ENCODE measurements at places on chromosomes 6 and 20. TPM values are rescaled to one million over a fixed set of nuclear protein-coding genes. Genes with fewer than 3 reads are reported as not detected.

The BNIP5 gene
- not detected for total RNA-seq

The HCK gene
- total RNA-seq: 0.78 TPM

- H3K4me1 ChIP-seq: peaks cover 11% of the 10 kb centered on the region
- no peak for DNase-seq
- no peak overlapping the region for H3K27ac ChIP-seq
- peaks cover 6% of the 10 kb centered on the region for H3K27me3 ChIP-seq
Measured at GRCh38 chr6:168107191-168107983, 28.4 kb upstream of the FRMD1 start.

DNA sequence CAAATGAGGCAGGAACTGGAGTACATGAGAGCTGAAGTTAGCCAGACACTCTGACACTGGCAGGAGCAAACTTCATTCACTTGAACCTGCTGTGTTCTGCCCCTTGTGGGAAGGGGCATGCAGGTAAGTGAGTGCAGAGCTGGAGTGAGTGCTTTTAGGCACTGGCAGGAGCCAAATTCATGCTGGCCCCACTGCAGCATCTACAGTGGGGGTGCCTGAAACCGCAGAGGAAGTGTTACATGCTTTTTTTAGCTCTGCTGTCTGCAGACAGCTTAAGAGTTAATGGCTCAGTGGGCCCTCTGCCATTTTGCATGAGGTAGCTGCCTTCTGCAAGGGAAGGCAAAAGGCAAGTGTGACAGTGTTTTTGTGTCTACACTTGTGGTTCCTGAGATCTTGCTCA lies 167.9 kb upstream of the SYNCRIP start:
- H3K27ac ChIP-seq: no peak overlapping the region
- no peaks in the 10 kb centered on the region for H3K4me1 ChIP-seq
- H3K4me3 ChIP-seq: no peak overlapping the region
- peaks cover 2% of the 10 kb centered on the region for H3K27me3 ChIP-seq
- H3K36me3 ChIP-seq: peaks cover 18% of the 10 kb centered on the region

DNA sequence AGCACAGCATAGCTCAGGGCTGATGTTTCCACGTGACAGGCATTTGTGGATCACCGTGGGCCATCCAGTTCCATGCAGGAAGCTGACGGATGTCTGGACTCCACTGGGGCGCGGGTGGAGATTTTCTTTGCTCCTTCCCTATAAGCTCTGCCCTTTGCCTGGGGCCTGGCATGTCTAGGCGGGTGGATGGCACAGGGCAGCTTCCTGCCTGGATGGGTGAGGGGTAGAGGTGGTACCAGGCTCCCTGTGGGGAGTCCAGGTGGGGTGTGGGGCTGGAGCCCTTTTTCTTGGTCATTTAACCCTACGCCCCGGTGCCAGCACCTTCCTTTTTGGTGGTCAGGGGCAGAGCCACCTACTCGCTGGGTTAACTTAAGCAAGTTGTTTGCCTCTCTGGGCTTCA lies 10.4 kb downstream of the FAM110A start:
- H3K4me1 ChIP-seq: peaks cover 23% of the 10 kb centered on the region
- peaks cover 8% of the 10 kb centered on the region for H3K36me3 ChIP-seq
- peak overlapping the region; percentile 87 for H3K4me3 ChIP-seq
- H3K27ac ChIP-seq: peak overlapping the region; percentile 95
- DNase-seq: no peak
- peaks cover 10% of the 10 kb centered on the region for H3K27me3 ChIP-seq

GRCh38 chr6:90080876-90081481 lies 186.7 kb downstream of the GJA10 start:
- H3K4me3 ChIP-seq: no peak overlapping the region
- peaks cover 2% of the 10 kb centered on the region for H3K27me3 ChIP-seq
- H3K4me1 ChIP-seq: peaks cover 19% of the 10 kb centered on the region
- no peaks in the 10 kb centered on the region for H3K36me3 ChIP-seq
- no peak overlapping the region for H3K27ac ChIP-seq

DNA sequence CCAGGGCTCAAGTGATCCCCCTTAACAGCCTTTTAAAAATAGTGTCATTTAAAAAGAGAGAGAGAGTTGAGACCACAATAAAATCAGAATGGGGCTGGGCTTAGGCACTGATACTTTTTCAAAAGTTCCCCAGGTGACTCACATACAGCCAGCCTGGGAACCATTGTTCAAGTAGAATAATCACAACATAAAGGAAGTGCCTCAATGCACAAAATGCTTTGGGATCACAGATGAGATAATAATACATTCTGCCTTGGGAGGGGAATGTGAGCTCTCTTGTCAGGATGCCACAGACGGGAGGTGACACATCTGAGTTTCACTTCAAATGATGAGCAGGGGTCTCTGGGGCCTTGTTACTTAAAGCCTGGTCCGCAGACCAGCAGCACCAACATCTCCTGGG lies 34.0 kb upstream of the GABRR1 start:
- H3K4me3 ChIP-seq: no peak overlapping the region
- no peaks in the 10 kb centered on the region for H3K4me1 ChIP-seq
- no peaks in the 10 kb centered on the region for H3K36me3 ChIP-seq
- H3K27ac ChIP-seq: no peak overlapping the region
- no peak for DNase-seq

GRCh38 chr6:35302604-35303241 lies 5.1 kb downstream of the DEF6 start:
- no peak overlapping the region for H3K4me3 ChIP-seq
- H3K27ac ChIP-seq: no peak overlapping the region
- H3K36me3 ChIP-seq: peaks cover 4% of the 10 kb centered on the region

- no peak for DNase-seq
- H3K4me1 ChIP-seq: peaks cover 8% of the 10 kb centered on the region
- H3K36me3 ChIP-seq: no peaks in the 10 kb centered on the region
- no peak overlapping the region for H3K4me3 ChIP-seq
- H3K27ac ChIP-seq: no peak overlapping the region
Measured at GRCh38 chr6:104404377-104404776, 455.3 kb downstream of the HACE1 start.

GRCh38 chr6:142356201-142356883 lies 54.5 kb downstream of the ADGRG6 start:
- H3K36me3 ChIP-seq: no peaks in the 10 kb centered on the region
- H3K27me3 ChIP-seq: no peaks in the 10 kb centered on the region
- no peak overlapping the region for H3K4me3 ChIP-seq
- peaks cover 2% of the 10 kb centered on the region for H3K4me1 ChIP-seq

DNA sequence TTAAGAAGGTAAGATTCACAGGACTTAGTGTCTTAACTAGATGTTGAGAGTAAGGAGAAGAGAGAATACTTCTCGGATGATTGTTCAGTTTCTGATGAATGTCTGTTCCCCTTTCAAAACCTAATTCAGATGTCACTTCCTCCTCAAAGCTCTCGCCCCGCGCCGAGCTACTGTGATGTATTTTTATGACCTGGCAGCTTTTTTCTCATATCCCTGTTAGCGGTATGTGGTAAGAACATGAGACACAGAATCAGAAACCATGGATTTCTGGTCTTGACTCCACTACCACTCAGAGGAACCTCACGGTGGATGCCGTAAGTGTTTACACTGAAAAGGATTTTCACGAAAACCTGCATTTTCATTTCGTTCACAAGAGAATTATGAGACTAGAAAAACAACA lies 48.4 kb downstream of the CEP43 start:
- H3K36me3 ChIP-seq: no peaks in the 10 kb centered on the region
- H3K4me3 ChIP-seq: no peak overlapping the region
- no peaks in the 10 kb centered on the region for H3K4me1 ChIP-seq
- no peaks in the 10 kb centered on the region for H3K27me3 ChIP-seq
- DNase-seq: no peak

DNA sequence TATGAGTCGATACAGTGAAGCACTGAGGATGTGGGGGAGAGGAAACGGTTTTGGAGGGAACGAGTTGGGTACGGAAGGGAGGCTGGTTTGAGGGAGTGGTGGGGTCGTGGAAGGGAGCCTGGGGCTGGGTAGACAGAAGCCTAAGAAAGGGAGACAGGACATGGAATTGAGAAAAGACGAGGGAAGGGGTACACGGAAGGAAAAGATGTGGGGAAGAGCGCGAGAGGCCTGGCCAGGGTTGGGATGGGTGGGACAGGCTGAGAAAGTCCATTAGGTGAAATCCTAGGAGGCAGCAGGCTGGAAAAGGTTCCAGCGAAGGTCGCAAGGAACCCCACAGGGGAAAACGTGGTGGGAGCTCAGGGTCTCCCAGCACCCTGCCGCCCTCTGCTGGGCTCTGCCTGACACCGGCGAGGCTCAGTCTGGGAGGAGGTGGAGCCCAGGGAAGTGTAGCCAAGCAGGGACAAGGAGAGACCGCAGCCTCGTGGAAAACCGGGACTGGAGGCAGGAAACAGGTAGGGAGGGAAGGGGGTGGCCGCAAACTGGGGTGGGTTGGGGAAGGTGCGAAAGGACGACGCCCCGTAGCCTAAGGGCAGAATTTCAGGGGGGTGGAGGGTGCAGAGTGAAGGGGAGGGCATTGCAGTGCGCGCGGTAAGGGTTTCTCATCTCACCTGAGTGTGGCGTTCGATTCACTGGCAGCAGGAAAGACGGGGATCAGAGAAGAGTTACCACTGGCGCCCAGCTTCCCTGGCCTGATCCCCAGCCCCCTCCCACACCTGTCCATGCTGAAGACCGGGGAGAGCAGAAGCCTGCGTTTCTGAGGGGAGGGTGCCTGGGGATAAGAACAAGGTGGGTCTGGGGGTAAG lies 4.3 kb downstream of the GABBR1 start:
- peak overlapping the region; percentile 48 for H3K27ac ChIP-seq
- peaks cover 38% of the 10 kb centered on the region for H3K4me1 ChIP-seq
- H3K27me3 ChIP-seq: peaks cover 22% of the 10 kb centered on the region

- no peak for DNase-seq
- no peak overlapping the region for H3K27ac ChIP-seq
- H3K36me3 ChIP-seq: no peaks in the 10 kb centered on the region
- peaks cover 5% of the 10 kb centered on the region for H3K4me1 ChIP-seq
Measured at GRCh38 chr6:134172020-134172705, 119.7 kb upstream of the SLC2A12 start.

Measured in glutamatergic neuron (in vitro differentiated cells).